ENCODE measurements at places on chromosomes 1 and 21.

DNA sequence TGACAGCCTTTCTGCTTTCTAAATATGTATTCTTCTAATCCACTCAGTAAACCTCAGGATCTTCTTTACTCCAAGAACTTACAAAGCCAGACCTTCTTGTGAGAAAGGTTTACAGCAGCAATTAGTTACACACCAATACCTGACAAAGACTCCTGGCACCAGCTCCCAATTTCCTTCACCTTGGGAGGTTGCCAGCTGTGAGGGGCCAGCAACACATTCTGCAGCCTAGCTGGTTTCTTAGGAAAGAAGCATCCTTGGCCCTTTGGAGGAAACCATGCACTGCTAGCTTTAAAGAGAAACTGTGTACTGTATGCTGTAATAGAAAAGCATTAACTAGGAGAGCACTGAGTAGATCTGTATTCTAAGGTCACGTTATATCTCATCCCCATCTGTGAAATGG is 10.8 kb downstream of the FYB2 start:
- DNase-seq = no peak

- DNase-seq = peak; percentile 8
Observed at GRCh38 chr1:117930484-117930883, 945 bp downstream of the WDR3 start.

DNA sequence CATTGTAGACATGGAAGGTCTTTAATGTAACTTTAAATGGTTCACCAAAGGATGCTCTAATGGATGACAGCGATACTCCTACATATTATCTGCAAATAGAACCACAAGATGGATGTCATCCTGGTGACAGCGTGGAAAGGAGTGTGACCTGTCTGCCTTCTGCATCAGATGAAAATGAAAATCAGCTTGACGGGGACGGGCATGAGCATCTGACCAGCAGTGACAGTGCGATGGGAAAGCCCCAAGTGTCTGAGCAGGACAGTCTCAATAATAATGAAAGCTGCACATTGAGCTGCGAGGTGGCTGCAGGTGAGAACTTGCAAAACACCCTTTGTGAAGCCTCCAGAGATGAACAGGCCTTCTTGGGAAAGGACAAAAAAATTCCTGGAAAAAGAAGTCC is 25.2 kb downstream of the CNST start:
- no peak for DNase-seq

GRCh38 chr1:157110686-157111085 is 11.1 kb upstream of the ETV3L start:
- no peak for DNase-seq

DNA sequence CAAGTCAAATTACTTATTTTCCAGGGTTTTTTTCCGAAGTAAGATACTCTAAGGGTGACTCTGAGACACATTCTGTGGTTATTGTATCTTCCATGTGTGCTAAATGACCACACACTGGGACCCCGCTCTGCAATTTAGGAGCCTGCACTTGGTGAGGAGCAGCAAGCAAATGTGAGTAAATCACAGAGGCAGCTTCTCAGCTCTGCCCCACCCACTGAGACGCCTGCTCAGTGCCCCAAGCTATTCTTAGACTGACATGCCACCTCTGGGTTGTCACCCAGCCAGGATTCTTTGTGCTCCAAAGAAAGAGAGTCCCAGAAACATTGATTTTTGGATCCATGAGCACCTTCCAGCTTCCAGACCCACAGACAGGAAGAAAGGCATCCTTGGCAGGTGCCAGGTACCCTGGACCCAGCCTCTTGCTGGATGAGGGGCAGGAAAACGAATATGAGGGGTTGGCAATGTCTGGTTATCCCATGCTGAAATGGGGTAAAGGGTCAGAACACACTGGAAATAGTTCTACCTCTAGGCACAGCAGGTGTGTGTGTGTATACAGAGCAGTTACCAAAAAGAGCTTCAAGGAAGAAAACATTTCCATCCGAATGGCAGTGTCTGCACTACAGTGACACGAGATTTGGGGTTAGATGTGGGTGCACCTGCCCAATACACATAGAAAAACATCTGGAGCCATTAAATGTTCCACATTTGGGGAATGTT is 41.2 kb downstream of the TNR start:
- DNase-seq = no peak
